Activated CD4-positive, alpha-beta T cell treated with anti-CD3 and anti-CD28 coated beads for 36 hours (primary cell): ENCODE measurements at places on chromosomes 13 and 19.
A peak's percentile ranks its signal among the peaks of the same experiment; 100 is the strongest.

DNA sequence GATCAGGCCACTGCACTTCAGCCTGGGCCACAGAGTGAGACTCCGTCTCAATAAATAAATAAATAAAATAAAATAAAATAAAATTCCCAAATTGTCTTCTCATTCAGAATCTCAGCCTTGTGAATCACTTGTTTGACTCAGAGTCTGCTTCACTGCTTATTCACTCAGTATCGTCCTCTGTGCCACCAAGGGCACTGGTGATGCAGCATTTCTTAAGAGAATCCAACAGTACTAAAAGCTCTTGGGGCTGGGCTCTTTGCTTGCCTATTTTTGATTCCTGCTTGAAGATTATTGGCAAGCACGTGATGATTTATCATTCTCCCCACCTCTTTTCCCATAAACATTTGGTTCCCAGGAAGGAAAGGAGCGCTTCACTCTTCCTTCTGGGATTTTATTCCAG lies 54.8 kb upstream of the HMGB1 start:
- H3K4me3 ChIP-seq, result no peak overlapping the region
- H3K4me1 ChIP-seq, result peaks cover 7% of the 10 kb centered on the region
- no peak overlapping the region for H3K27ac ChIP-seq
- H3K36me3 ChIP-seq, result no peaks in the 10 kb centered on the region
- no peaks in the 10 kb centered on the region for H3K27me3 ChIP-seq
- DNase-seq, result no peak

DNA sequence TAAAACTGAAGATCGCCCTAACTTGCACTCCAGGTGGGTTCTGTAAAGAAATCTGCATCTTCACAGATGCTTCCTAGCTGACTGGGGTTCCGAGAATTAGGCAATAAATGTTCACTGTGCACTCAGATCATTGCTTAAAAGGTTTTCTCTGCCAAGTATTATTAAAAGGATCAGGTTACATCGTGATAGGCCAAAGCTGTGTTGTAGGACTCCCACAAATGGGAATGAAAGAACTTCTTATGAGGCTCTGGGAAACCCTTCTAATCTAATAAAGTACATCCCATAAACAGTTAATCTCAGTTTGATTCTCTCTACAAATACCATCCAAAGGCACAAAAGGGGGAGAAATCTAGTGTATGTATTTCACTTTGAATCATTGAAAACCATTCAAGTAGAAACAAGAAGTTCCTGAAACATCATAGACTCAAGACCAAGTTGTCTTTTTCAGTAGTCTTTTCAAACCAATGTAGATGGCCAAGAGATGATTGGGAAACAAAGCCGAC lies 7.1 kb upstream of the POU4F1 start:
- no peak for DNase-seq
- H3K27ac ChIP-seq, result no peak overlapping the region
- peaks cover 16% of the 10 kb centered on the region for H3K36me3 ChIP-seq
- H3K4me1 ChIP-seq, result peaks cover 26% of the 10 kb centered on the region
- no peak overlapping the region for H3K4me3 ChIP-seq

GRCh38 chr13:75760131-75761021 lies 124.2 kb downstream of the LMO7 start:
- H3K27ac ChIP-seq, result peak overlapping the region; percentile 77
- DNase-seq, result peak; percentile 16
- H3K4me3 ChIP-seq, result peak overlapping the region; percentile 60
- H3K27me3 ChIP-seq, result no peaks in the 10 kb centered on the region

DNA sequence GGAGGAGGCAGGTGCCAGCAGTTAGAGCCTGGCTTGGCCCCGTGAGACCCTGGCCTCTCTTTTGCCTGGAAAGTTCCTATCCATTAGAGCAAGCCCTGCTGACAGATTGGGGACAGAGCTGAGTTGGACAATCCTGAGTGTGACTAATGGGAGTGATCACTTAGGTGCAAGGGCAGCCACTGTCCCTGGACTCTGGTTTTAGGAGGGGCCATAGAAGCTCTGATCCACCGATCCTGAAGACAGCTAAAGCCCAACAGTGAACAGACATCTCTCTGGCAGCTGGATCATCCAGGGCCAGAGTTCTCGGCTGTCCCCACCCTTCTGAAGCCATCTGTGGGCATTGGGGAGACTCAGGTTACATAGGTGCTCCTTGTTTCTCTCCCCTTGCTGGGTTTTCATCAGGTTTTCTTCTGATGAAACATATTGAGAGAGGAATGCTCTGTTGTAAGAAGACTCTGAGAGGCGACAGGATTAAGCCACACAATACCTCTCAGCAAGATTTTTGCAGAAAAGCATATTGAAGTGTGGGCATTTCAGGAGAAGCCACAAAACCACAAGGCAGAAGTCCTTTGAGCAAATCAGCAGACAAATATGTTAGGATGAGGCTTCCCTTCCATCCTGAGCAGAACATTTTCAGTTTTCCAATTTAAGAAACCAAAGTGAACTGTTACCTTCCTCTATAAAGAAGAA lies 288.0 kb upstream of the MAB21L1 start:
- no peaks in the 10 kb centered on the region for H3K27me3 ChIP-seq
- no peaks in the 10 kb centered on the region for H3K36me3 ChIP-seq
- H3K27ac ChIP-seq, result no peak overlapping the region
- no peaks in the 10 kb centered on the region for H3K4me1 ChIP-seq

GRCh38 chr13:41802043-41802683 lies 158.7 kb downstream of the VWA8 start:
- DNase-seq, result no peak
- H3K27me3 ChIP-seq, result no peaks in the 10 kb centered on the region
- peaks cover 23% of the 10 kb centered on the region for H3K4me1 ChIP-seq

DNA sequence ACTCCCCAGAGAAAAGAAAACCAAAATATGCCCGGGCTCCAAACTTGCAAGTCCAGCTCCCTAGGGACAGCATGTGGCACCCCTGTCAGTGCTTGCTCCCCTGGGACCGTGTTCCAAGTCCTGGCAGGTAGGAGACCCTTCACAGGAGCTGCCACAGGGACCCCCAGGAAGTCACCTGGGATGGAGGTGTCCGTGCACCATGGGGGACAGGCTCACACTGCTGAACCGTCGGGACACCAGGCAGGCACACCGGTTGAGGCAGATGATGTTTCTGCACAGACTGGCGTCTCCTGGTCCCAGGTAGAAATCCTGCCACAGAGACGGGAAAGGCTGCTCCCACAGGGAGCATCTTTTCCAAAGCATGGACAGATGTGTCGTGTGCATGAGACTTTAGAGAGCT lies 11.7 kb upstream of the PROZ start:
- H3K27me3 ChIP-seq, result peaks cover 4% of the 10 kb centered on the region
- no peaks in the 10 kb centered on the region for H3K36me3 ChIP-seq
- DNase-seq, result no peak
- H3K27ac ChIP-seq, result no peak overlapping the region
